ENCODE measurements at places on chromosomes 12 and 14. TPM values are rescaled to one million over a fixed set of nuclear protein-coding genes. Genes with fewer than 3 reads are reported as not detected.

DNA sequence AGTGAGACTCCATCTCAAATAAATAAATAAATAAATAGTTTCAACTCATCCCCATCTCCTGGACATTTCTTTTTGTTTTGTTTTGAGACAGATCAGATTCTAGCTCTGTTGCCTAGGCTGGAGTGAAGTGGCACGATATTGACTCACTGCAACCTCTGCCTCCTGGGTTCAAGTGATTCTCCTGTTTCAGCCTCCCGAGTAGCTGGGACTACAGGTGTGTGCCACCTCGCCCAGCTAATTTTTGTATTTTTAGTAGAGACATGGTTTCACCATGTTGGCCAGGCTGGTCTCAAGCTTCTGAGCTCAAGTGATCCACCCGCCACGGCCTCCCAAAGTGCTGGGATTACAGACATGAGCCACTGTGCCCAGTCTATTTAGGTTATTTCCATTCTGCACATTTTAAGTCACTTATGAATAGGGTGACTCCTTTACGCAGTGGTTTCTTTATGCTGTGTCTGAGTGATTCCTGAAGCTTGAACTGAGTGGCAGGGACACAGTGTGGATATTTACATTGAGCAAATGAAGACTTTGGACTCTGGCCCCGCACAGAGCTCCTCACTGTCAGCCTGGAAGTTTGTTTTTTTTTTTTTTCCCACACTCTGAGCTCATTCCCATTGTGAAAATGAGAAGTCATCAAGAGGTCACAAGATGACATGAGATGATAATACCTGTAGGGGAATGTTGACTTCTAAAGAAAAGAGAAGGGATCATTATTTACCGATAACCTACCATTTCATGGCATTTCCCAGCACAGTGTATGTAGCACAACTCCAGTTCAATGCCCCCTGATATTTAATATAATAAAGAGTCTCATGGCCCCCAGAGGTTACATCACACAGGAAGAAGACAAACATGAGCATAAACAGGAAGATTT lies 72.6 kb downstream of the TBX3 start:
- H3K27ac ChIP-seq, result no peak overlapping the region
- H3K4me3 ChIP-seq, result no peak overlapping the region
- H3K4me1 ChIP-seq, result no peaks in the 10 kb centered on the region
- no peaks in the 10 kb centered on the region for H3K27me3 ChIP-seq
- H3K36me3 ChIP-seq, result peaks cover 4% of the 10 kb centered on the region

GRCh38 chr12:120134307-120134980 lies 17.9 kb upstream of the RAB35 start:
- no peak overlapping the region for H3K27ac ChIP-seq
- H3K4me3 ChIP-seq, result no peak overlapping the region
- H3K27me3 ChIP-seq, result no peaks in the 10 kb centered on the region
- H3K4me1 ChIP-seq, result no peaks in the 10 kb centered on the region

GRCh38 chr12:93896952-93897351 lies 219.8 kb downstream of the CRADD start:
- no peak for DNase-seq
- H3K4me3 ChIP-seq, result no peak overlapping the region
- H3K27ac ChIP-seq, result no peak overlapping the region
- no peaks in the 10 kb centered on the region for H3K27me3 ChIP-seq
- peaks cover 37% of the 10 kb centered on the region for H3K4me1 ChIP-seq
- H3K36me3 ChIP-seq, result peaks cover 4% of the 10 kb centered on the region

The ANKRD9 gene
- 63.8 TPM for total RNA-seq

The PLEK2 gene
- total RNA-seq, result 1.2 TPM

The SRRM4 gene
- 0.96 TPM for total RNA-seq

- no peak for DNase-seq
- peaks cover 32% of the 10 kb centered on the region for H3K4me1 ChIP-seq
- no peak overlapping the region for H3K27ac ChIP-seq
- H3K27me3 ChIP-seq, result no peaks in the 10 kb centered on the region
- no peak overlapping the region for H3K4me3 ChIP-seq
Measured at GRCh38 chr14:61430066-61430757, 108.8 kb downstream of the PRKCH start.

The BEGAIN gene
- 1.3 TPM for total RNA-seq

GRCh38 chr12:2806700-2807099 lies 5.8 kb upstream of the ITFG2 start:
- no peaks in the 10 kb centered on the region for H3K27me3 ChIP-seq
- peaks cover 3% of the 10 kb centered on the region for H3K4me1 ChIP-seq
- H3K4me3 ChIP-seq, result no peak overlapping the region
- H3K36me3 ChIP-seq, result peaks cover 47% of the 10 kb centered on the region
- no peak overlapping the region for H3K27ac ChIP-seq

The LGR5 gene
- 0.55 TPM for total RNA-seq

All from WTC11 (cell line).